Body of pancreas (tissue), 4 donors: ENCODE measurements at places on chromosomes 2 and 18. TPM values are rescaled to one million over a fixed set of nuclear protein-coding genes. Genes with fewer than 3 reads are reported as not detected.

The UGT1A10 gene
- total RNA-seq: 0.52 TPM

DNA sequence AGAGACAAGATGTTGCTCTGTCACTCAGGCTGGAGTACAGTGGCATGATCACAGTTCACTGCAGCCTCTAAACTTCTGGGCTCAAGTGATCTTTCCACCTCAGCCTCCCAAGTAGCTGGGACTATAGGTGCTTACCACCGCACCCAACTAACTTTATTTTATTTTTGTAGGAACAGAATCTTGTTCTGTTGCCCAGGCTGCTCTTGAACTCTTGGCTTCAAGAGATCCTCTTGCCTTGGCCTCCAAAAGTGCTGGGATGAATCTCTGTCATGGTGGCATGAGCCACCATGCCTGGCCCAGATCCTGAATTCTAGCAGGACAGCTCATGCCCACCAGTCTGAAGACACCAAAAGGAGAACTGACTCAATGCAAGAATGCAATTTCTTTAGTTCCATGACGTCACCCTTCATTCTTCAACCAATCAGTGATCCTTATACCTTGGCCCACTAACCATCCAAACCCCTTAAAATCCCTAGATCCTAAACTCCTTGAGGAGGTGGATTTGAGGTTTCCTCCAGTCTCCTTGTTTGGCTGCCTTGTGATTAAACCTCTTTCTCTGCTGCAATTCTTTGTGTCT is 25.6 kb upstream of the CXXC1 start:
- DNase-seq: no peak

GRCh38 chr18:22344908-22345670 is 72.6 kb downstream of the CTAGE1 start:
- no peak for DNase-seq

GRCh38 chr2:235636546-235636945 is 142.7 kb downstream of the AGAP1 start:
- no peak for DNase-seq

DNA sequence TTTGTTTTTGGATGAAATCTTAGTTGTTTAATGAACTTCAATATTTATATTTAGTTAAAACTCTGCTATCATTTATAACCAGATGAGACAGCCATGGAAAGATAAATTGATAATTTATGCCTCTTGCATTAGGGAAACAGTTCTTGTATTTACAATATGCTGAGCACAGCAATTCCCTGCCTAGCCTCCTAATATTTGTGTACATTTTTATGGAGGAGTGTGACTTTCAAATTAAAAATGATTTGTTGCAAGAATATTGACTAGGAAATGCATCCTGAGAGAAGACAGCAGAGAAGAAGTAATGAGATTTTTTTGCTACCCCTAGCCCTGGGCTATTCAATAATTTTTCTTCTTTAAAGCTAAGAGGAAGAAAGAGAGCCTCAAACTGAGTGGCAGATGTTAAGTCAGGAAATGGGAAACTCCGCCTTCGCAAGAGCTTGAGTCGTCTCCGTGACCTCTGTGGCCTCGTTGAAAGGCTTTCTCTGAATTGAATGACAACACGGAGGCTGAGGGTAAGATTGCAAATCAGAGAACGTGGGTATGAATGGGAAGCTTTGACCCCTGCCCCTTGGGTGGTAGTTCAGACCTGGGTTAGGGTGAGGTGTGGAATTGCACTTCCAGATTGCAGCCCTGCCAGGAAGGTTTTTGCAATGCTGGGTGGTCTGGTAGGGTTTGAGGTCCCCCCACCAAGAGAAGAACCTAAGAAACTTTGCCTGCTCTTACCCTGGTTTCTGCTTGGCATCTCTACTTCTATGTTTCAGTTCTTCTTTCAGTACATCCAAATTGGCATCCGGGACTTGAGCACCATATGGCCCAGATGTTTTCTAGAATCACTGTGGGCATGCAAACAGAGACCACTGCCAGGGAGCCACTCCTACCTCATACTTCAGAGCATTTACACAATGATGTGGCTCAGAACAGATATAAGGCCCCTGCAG is 210.3 kb upstream of the RBMS1 start:
- no peak for DNase-seq

The NR4A2 gene
- 1.0 TPM for total RNA-seq

The CLIP4 gene
- total RNA-seq: 17.5 TPM

DNA sequence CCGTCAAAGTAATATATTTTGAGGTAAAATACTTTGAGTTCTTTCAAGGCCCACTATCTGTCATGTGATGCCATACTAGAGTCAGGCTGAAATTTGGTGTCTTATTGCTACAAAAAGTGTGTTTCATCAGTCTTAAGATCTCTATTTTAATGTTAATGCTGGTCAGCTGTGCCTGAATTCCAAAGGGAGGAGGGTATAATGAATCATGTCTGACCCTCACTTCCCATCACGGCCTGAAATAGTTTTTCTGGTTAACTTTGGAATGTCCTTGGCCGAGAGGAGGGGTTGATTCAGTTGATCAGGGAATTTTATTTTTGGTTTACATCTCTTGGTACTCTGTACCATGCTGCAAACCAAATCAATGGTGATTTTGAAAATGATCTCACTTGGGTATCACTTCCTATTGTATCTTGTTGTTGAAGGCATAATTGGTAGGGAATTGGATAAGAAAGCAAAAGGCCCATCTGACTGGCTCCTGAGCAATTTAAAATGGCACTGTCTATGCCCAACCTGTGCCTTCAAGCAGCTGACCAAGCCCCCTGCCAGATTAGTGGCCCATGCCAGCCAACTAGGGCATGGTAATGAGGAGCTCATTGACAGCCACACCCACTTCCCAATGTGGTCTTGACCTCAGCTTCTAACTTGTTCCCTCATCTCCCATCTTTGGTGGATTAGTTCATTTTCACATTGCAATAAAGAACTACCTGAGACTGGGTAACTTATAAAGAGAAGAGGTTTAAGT is 6.1 kb upstream of the SLC35F5 start:
- DNase-seq: no peak

The WDR54 gene
- total RNA-seq: 14.3 TPM

DNA sequence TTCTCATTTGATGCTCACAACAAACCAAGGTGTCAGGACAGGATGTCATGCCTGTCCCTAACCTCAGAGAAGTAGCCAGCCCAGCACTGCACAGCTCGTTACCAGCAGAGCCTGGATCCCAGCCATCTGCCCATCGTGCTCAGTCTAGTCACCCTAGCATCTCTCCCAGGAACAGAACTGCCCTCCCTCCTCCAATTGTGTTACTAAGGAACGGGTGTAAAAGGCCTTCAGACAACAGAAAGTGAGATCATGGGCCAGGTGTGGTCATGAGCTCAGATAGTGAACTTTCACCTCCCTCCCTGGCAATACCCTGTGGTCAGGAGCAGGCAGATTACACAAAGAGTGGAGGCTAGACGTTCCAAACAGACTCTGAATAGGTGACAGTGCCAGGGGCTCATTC is 111.8 kb upstream of the PPP1CB start:
- peak; percentile 69 for DNase-seq

- no peak for DNase-seq
These were observed 46.7 kb downstream of the REEP1 start for GRCh38 chr2:86290596-86291327.

The HNMT gene
- total RNA-seq: 37.2 TPM
